ENCODE measurements at places on chromosomes 3 and 15.

- no peak for DNase-seq
These were observed 26.0 kb upstream of the CCK start for GRCh38 chr3:42292009-42292408.

GRCh38 chr15:100105101-100105500 is 236.7 kb downstream of the ADAMTS17 start:
- no peak for DNase-seq

GRCh38 chr3:11622586-11623550 is 20.8 kb downstream of the VGLL4 start:
- no peak for DNase-seq

GRCh38 chr15:27673766-27674445 is 425.2 kb downstream of the OCA2 start:
- no peak for DNase-seq

DNA sequence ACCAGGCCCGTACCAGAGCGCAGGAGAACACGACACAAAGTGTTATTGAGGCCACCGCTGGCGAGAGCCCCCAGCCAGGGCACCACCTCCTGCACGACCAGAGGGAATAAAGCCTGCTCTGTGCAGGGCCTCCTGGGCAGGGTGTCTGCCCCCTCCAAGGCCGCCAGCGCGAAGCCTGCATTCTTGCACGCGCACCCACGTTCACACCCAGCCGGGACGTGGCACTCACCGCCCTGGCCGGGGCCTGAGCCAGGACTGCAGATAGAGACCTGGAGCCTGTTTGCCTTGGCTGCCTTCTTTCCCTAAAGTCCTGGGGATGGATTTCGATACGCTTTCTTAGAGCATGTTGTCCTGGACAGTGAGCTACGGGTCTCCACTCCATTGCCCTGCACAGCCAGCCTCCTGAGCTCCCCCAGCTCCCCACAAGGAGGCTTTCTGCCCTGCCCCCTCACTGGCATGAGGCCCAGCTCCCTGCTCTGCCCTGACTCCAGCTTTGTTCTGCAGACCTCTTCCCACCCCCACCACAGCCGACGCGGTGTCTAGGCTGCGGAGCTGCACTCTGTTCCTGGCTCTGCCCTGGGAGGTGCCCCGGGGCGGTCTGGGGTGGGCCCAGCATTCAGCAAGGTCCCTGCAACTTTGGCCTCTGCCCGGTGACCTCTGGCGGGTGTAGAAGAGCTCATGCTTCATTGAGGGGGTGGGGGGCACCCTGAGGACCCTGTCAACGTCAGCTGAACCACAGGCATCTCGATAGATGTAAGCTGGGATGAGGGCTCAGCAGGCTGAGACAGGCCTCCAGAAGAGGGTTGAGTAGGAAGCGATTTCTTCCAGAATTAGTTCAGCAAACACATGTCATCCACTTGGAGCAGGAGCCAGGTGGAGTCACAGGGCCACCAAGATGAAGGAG is 145.0 kb downstream of the LRRK1 start:
- DNase-seq: no peak

DNA sequence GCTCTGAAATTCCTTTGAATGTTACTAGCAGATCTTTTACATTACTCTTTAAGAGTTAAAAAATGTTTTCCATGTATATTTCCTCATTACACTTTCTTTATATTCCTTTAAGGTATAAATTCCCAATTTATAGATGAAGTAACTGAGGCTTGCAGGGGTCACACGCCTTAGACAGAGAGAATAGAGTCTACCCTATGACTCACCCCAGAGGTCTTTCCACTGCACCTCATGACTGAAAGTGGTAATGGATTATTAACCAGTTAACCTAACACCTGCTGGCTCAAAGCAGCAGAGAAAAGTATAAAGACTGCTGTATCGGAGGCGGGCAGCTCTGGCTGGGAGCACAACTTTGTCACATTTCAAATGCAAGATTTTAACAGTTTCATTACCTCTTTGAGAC is 37.7 kb downstream of the LDHAL6B start:
- DNase-seq: no peak

DNA sequence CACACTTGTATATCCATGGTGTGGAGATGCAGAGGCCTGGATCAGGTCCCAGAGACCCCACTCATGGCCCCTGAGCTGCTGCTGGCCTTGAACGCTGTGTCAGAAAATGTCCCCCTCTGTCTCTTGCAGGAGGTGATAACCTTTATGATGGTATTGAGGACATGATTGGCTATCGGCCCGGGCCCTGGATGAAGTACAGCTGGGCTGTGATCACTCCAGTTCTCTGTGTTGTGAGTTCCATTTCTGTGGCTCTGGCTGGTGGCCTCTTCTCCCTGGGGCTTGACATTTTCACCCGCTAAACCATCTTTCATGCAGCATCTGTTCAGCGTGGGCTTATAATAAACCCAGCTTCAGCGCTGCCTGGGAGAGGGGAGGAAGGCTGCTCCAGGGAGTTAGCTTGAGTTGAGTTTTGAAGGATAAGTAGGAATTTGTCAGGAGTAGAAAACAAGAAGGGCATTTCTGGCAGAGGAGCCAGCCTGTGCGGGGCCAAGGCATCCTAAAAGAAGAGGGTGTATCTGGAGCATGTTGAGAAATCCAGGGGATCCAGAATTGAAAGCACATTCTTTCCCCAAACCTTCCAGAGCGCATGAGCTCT is 61.1 kb downstream of the GRIP2 start:
- DNase-seq: no peak

GRCh38 chr3:176795891-176796290 is 401.4 kb downstream of the TBL1XR1 start:
- no peak for DNase-seq

DNA sequence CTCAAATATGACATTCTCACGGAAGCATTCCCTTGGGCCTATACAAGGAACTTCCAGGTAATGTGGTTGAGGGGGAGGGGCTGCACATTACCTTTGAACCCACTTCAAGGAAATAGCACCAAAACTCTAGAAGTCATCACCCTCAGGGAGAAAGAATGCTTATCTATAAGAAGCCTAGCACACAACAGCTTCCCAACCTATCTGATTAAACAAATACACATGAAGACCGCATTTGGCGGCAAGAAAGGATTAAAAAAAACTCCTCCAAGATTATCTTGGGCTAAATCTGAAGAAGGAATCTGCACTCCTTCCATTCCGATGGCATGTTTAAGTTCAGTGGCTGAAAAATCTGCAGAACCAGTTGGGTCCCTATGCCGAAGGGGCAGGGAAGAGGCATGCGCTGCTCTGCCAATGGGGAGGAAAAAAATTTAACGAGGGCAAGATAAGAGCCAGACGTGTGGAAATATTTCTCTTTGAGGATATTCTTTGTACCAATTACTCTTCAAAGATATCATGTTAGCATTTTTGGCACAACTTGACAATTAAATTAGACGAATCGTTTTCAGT is 82.0 kb upstream of the WNT5A start:
- DNase-seq: no peak

GRCh38 chr15:85289677-85290365 is 90.6 kb upstream of the AKAP13 start:
- no peak for DNase-seq

GRCh38 chr15:75666823-75667501 is 19.2 kb downstream of the SNX33 start:
- DNase-seq: no peak

DNA sequence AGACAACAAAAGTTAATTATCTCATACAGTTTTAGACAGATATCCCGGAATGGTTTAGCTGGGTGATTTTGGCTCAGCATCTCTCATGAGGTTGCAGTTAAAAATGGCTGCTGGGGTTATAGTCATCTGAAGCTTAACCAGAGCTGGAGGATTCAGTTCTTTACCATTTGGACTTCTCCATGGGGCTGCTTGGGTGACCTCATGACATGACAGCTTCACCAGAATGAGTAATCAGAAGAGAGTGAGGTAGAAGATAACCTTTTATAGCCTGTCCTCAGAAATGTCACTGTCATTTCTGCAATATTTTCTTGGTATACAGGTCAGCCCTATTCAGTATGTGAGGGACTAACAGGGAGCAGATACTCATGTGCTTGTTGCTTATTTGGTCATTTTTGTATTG is 30.9 kb downstream of the TFG start:
- DNase-seq: no peak

GRCh38 chr3:196477678-196478077 is 25.9 kb downstream of the RNF168 start:
- DNase-seq: no peak

DNA sequence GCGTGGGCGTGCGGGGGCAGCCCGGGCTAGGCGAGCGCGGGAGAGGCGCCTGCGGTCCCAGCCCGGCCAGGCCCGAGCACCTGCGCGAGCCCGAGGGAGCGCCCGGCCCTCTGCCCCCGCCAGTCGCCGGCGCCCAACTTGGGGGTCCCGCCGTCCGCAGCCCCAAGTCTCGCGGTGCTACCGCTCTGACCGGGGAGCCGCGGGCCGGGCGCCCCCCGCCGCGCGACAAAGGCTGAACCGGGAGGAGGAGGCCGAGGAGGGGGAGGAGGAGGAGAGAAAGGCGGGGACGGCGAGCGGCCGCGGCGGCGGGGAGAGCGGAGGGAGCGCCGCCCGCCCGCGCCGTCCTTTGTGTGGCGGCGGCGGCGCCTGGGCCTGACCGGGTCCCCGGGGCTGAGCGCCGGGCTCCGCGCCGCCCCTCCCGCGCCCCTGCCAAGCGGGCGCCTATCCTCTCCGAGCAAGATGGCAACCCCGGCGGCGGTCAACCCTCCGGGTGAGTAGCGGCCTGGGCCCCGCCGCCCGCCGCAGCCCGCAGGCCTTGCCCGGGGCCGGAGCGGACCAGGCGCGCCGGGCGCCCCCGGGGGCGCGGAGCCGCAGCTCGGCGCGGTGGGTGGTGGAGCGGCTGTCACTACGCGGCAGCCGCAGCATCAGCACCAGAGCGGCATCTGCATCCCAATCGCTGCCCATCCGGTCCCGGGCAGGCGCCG is at the start of gene ARNT2:
ARNT2 (plus strand) TSS at position 326 of the 704 bp plus-strand sequence; CDS start at position 460, 134 bp downstream.
- DNase-seq: no peak

DNA sequence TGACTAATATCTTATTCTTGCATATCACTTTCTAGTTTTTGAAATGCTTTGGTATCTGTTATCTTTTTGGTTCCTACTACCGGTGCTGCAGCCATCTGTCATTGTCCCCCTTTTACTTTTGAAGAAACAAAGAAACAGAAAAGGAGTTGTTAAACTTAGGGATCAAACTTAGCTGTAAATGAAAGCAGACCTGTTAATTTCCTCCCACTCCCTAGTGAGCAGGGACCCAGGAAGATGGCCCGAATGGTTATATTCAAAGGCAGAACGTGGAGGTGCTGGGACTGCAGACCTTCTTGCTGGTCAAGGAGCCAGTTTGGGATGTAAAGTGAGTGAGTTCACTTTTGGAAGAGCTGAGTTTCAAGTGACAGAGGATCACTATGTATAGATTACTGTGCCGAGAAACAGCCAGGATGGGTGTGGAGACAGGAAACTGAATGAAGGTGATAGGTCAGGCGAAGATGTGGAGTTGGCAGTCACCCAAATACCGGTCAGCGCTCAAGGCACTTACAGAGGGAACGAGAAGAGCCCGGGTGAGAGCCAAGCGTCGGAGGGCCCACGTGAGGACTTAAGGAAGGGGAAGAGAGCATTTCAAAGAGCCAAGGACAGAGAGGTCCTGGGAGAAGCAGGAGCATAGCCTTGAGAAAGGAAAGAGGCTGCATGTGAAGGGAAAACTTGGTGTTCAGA is 20.1 kb downstream of the KBTBD8 start:
- no peak for DNase-seq

GRCh38 chr3:195895861-195896360 is 12.4 kb downstream of the TNK2 start:
- peak; percentile 75 for DNase-seq

- DNase-seq: no peak
These were observed 240.1 kb downstream of the ISL2 start for GRCh38 chr15:76576523-76577279.

GRCh38 chr3:107062787-107063186 is 314.5 kb upstream of the CCDC54 start:
- DNase-seq: no peak

DNA sequence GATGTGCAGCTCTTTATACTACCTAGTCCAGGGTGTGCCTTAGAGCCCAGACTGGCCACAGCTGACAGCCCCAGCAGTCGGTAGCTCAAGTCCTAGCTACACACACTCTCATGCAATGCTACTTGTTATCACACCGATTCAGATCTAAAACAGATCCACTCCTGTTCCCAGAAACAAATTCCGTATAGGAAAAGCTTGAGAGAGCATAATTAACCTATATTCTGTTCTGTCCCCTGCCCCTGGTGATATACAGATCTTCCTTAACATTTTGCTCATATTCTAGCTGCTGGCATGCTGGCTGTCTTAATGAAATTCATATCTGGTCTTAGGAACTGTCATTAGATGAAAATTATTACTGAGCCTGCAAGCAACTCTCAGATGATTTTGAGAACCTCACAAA is 204.3 kb downstream of the SOX2 start:
- no peak for DNase-seq

DNA sequence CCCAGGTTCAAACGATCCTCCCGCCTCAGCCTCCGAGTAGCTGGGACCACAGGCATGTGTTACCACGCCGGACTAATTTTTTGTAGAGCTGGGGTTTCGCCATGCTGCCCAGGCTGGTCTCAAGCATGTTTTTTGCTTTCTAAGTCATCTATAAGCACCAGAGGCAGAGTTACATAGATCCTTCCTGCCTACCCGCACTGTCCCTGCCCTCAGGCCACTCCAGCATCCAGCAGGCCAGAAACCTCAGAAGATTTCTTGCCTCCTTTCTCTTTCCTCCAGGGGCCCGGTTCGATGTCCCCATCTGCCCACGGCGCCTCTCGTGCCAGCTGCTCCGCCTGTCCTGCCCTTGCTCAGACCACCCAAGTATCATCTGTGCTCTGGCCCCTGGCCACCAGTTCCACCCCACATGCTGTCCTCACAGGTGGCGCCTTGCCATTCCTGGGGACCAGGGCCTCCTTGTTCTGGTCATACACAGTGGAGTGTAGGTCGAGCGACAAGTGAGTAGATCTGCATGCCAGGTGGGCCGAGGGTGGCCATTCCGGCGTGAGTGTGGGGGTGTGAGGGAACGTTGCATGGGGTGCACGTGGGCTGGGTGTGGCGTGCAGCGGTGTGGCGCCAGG is 27.3 kb downstream of the KLHDC8B start:
- DNase-seq: no peak

- DNase-seq: no peak
These were observed 128.2 kb upstream of the OSTN start for GRCh38 chr3:191070762-191071403.

- DNase-seq: no peak
These were observed 988 bp upstream of the NFKBIZ start for GRCh38 chr3:101848326-101848725.

DNA sequence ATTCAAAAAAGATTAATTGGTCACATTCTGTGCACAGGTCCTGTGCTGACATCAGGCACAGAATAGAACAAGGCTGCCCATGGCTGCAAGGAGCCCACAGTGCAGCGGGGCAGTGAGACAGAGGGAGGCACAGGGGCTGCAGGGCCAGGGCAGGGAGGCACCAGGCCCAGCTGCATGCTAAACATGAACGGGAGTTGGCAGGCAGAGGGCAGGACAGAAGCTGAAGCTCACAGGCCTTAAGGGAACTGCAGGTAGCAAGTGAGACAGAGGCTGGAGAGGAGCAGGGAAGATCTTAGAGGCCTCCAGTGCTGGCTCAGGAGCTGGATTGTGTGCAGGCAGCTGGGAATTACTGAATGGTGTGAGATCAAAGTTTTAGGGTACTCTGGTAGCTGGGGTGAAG is 26.2 kb downstream of the IDH3A start:
- no peak for DNase-seq

- no peak for DNase-seq
These were observed 88.8 kb upstream of the RNU6-1 start for GRCh38 chr15:67928666-67929065.

Data from CD4-positive, alpha-beta T cell treated with Interleukin-1 beta for 1 hour (primary cell).